ENCODE measurements at places on chromosomes 13 and 19. TPM values are rescaled to one million over a fixed set of nuclear protein-coding genes. Genes with fewer than 3 reads are reported as not detected.

NALCN gene
- not detected for total RNA-seq

CEACAM3 gene
- not detected for total RNA-seq

HIPK4 gene
- not detected for total RNA-seq

C13orf42 gene
- not detected for total RNA-seq

HNRNPA1L2 gene
- 9.2 TPM for total RNA-seq

RGL3 gene
- total RNA-seq, result not detected

GRCh38 chr13:67094952-67095351 is 135.2 kb downstream of the PCDH9 start:
- no peak for DNase-seq
- H3K4me1 ChIP-seq, result no peaks in the 10 kb centered on the region
- no peaks in the 10 kb centered on the region for H3K36me3 ChIP-seq
- no peak overlapping the region for H3K27ac ChIP-seq
- H3K4me3 ChIP-seq, result no peak overlapping the region

DNA sequence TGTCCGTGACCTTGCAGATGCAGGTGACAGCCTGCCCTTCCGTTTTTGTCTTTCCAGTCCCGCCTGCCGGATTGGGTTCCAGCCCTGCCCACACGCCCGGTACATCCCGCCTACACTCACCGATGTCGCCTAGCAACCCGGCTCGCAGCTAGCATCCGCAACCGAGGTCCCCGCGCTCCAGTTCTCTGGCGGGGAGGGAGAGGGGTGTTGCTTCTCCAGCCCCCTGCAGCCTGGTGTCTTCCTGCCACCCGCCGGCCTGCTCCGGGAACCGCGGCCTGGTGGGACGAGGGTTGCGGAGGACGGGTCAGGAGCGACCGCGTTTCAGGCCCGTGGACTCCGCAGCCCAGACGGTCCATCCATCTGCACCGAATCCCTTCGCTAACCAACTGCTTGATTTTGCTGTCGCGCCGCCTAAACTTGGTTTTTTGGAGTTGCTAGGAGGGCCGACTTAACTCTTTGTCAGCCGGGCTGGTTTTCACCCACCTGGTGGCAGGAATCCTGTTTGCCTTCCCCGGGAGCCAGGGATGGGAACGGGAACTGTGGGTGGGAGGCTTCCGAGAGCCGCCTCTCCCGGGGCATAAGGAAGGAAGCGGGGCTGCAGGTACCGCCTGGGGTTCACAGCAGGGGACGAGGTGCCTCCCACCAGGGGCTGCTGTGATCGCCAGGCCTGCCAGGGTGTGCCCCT is 15.4 kb upstream of the MATK start:
- H3K36me3 ChIP-seq, result peaks cover 3% of the 10 kb centered on the region
- no peak overlapping the region for H3K27ac ChIP-seq
- H3K4me1 ChIP-seq, result peaks cover 24% of the 10 kb centered on the region
- peak; percentile 83 for DNase-seq
- peak overlapping the region; percentile 50 for H3K4me3 ChIP-seq

- H3K27ac ChIP-seq, result no peak overlapping the region
- no peaks in the 10 kb centered on the region for H3K4me1 ChIP-seq
- H3K27me3 ChIP-seq, result no peaks in the 10 kb centered on the region
- DNase-seq, result no peak
- H3K4me3 ChIP-seq, result no peak overlapping the region
- no peaks in the 10 kb centered on the region for H3K36me3 ChIP-seq
These were observed 13.7 kb downstream of the LGALS7 start for GRCh38 chr19:38759590-38760003.

GRCh38 chr13:108363666-108364065 is 94.1 kb downstream of the TNFSF13B start:
- H3K36me3 ChIP-seq, result no peaks in the 10 kb centered on the region
- peaks cover 8% of the 10 kb centered on the region for H3K27me3 ChIP-seq
- H3K4me1 ChIP-seq, result no peaks in the 10 kb centered on the region
- no peak overlapping the region for H3K4me3 ChIP-seq
- no peak for DNase-seq

DNA sequence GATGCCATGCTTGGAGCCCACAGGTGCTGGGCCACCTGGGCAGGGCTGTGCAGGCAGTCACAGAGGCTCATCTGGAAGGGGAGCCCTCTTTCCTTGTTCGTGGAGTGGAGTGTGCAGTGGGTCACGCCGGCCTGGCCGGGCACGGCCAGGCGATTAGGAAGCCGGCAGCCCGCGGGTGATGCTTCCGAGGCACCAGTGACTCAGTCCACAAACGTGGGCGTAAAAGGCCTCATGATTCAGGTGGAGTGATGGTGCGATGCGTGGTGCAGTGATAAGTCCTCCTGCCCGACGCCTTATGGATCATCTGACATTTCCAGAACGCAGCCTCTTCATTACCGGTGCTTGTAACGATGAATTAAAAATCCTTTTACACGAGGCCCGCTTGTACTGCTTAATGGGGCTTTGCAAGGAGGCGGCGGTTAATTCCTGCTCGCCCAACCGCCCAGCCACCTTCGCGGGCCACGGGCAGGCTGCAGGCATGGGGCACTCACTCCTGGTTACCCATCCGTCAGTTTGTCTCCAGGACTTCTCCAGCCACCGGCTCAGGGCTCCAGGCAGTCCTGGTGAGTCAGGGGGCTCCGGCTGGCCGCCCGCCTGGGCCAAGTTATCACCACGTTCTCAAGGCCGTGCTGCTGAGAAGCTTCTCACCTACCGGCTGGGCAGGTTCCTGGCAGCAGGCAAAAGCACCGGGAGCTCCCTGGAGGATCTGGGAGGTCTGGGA is 172.4 kb downstream of the KDM4B start:
- H3K27me3 ChIP-seq, result no peaks in the 10 kb centered on the region
- peaks cover 44% of the 10 kb centered on the region for H3K36me3 ChIP-seq
- no peak overlapping the region for H3K27ac ChIP-seq
- DNase-seq, result peak; percentile 39

GRCh38 chr19:2475018-2475701 is 767 bp upstream of the GADD45B start:
- H3K36me3 ChIP-seq, result peaks cover 29% of the 10 kb centered on the region
- peak overlapping the region; percentile 83 for H3K27ac ChIP-seq
- no peaks in the 10 kb centered on the region for H3K27me3 ChIP-seq
- peaks cover 19% of the 10 kb centered on the region for H3K4me1 ChIP-seq

GRCh38 chr13:29465741-29466293 is 129.7 kb downstream of the SLC7A1 start:
- peaks cover 4% of the 10 kb centered on the region for H3K27me3 ChIP-seq
- H3K4me3 ChIP-seq, result no peak overlapping the region
- H3K27ac ChIP-seq, result no peak overlapping the region
- no peak for DNase-seq

DNA sequence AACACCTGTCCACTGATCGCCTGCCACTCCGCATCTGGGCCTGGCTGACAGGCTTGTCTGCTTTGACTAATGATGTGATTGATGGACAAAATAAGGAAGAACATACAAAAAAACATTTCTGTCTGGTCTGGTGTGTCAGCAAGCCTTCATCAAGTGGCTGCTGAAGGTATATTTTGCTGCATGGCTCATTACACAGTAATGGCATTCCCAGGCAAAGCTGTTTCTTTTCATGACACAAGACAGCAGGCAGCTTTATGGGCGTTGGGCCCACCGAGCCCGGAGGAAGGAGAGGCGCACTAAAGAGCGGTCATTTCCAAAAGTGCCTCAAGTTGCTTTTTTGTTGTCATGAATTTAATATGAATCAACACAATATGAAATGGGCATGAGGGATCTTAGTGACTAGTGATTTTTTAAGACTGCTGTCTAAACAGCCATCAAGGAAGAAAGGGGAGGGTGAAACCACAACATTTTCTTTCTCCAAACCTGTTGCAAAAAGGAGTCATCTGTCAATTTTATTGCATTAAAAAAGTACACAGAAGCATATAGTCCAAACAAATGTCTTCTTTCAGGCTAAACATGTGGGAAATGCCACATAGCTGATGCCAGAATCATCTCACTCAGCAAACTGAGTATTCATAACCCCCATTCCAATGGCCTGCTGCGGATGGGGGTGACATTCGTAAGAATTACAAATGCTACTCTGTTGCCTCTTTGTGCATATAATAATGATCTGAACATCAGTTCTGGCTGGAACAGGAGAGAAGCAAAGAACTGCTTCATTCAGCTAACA is 476.6 kb downstream of the ZNF536 start:
- no peak overlapping the region for H3K4me3 ChIP-seq
- H3K36me3 ChIP-seq, result no peaks in the 10 kb centered on the region
- H3K4me1 ChIP-seq, result no peaks in the 10 kb centered on the region
- no peak overlapping the region for H3K27ac ChIP-seq
- H3K27me3 ChIP-seq, result no peaks in the 10 kb centered on the region
- DNase-seq, result no peak

DNA sequence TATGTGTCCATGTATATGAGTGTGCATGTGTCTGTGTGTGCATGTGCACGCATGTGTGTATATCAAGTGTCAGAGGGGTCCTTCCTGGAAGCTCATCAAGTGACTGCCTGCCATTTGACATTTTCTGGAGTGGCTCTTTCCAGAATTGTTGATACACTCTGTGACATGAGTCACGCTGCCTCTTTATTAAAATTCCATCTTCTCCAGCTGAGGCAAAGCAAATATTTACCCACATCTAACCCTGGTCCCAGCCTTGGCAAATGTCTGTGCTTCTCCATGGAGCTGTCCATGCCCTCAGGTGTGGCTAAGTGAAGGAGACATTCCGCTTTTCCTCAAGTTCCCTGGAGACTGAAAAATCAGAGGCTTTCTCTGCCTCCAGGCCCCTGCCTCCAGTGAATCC is 88.2 kb upstream of the MBNL2 start:
- H3K4me1 ChIP-seq, result no peaks in the 10 kb centered on the region
- no peaks in the 10 kb centered on the region for H3K27me3 ChIP-seq
- no peak for DNase-seq
- H3K36me3 ChIP-seq, result no peaks in the 10 kb centered on the region
- H3K27ac ChIP-seq, result no peak overlapping the region

- H3K27me3 ChIP-seq, result no peaks in the 10 kb centered on the region
- no peak overlapping the region for H3K4me3 ChIP-seq
- H3K27ac ChIP-seq, result no peak overlapping the region
- no peak for DNase-seq
- peaks cover 74% of the 10 kb centered on the region for H3K4me1 ChIP-seq
These were observed 6.0 kb downstream of the AKT2 start for GRCh38 chr19:40279120-40279551.

DNA sequence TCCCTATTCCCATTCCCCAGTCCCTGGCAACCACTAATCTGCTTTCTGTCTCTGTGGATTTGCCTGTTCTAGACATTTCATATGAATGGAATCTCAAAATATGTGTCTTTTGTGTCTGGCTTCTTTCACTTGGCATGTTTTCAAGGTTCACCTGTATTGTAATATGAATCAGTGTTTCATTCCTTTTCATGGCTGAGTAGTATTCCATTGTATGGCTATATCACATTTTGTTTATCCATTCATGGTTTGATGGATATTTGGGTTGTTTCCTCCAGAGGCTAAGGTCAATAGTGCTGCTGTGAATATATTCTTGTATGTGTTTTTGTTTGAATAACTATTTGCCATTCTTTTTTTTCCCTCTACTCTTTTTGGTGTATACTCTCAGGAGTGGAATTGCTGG is 24.4 kb downstream of the NCAN start:
- H3K27me3 ChIP-seq, result peaks cover 14% of the 10 kb centered on the region
- H3K27ac ChIP-seq, result no peak overlapping the region
- DNase-seq, result no peak
- peaks cover 2% of the 10 kb centered on the region for H3K36me3 ChIP-seq
- H3K4me1 ChIP-seq, result no peaks in the 10 kb centered on the region

DNA sequence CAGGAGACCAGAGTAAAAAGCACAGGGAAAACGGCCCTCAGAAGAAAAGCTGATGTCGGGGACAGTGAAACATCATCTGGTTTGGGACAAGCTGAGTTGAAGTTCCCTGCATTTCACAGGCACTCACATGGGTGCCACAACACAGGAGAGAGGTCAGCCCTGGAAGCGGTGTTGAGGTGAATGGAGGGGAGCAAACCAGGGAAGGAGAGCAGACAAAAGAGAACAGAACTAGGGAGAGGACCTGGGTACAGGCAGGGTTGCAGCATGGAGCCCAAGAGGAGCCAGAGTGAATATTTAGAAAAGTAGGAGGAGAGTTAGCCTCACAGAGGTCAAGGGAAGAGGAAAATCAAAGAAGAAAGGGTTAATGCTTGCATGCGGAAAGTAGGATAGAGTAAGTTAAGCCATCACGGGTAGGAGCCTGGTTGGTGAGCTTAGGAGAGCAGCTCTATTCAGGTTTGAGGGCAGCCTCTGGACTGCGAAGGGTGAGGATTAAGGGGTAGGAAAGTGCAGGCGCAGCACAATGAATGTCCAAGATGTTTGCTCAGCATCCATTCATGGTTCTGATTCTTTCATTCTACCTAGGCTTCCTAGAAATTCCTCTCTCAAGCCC is 15.5 kb downstream of the FAM216B start:
- peaks cover 14% of the 10 kb centered on the region for H3K27me3 ChIP-seq
- no peaks in the 10 kb centered on the region for H3K36me3 ChIP-seq
- no peak overlapping the region for H3K27ac ChIP-seq

DNA sequence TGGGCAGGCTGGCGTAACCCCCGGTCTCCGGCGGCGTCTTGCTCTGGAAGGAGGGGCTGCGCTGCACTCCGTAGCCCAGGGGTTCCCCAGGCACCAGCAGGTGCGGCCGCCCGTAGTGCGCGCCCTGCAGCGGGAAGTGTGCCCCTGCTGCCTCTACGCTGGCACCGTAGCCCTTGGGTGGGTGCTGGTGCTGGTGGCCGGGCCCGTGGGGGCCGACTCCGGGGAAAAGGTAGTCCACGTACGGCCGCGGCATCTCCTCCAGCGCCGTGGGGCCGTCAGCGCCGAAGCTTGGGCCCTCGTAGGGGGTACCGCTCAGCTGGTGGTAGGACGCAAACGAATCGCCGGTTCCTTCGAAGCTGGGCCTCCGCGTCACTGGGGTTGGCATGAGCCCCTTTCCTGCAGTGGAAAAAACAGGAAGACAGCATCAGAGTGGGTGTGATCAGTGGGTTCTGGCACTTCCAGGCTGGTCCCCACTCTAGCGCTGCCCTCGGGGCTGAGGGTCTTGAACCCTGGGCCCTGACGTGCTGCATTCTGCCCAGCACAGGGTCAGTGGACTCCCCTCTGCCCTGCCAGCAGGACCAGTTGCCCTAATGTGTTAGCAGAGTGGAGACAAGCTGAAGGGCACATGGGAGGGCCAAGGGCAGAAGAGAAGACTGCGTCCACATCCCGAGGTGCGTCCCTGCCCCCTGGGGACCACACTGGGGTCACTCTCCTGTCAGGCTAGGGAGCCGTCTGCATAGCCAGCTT is 72.3 kb downstream of the LATS2 start:
- no peak for DNase-seq
- H3K4me3 ChIP-seq, result no peak overlapping the region
- H3K36me3 ChIP-seq, result no peaks in the 10 kb centered on the region
